Activated CD8-positive, alpha-beta memory T cell treated with anti-CD3 and anti-CD28 coated beads for 1 hour (primary cell): ENCODE measurements at places on chromosomes 3 and 15.

DNA sequence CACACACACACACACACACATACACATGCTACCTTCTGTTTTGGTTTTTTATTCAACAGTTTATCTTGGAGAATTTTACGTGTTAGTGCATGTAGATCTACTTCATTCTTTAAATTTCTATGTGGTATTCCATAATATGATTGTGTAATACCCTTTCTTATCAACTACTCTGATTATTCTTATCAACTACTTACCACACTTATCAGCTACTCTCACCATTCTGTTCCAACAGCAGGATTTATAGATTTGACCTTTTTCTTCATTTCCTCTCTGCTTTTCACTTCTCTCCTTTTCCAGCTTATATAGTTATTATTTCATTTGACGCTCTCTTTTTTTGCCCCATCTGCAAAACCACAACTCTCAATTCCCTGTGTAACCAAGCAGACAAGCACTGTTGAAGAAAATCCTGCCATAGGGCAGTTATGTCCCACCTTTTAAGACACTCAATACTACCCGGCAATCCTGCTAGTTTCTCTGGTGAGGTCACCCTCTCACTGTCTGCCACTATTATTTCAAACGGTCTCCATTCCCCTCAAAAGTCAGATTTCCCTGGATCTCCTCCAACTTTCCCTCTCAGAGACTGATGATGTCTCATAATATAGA lies 56.9 kb upstream of the SATB1 start:
- no peak for DNase-seq

DNA sequence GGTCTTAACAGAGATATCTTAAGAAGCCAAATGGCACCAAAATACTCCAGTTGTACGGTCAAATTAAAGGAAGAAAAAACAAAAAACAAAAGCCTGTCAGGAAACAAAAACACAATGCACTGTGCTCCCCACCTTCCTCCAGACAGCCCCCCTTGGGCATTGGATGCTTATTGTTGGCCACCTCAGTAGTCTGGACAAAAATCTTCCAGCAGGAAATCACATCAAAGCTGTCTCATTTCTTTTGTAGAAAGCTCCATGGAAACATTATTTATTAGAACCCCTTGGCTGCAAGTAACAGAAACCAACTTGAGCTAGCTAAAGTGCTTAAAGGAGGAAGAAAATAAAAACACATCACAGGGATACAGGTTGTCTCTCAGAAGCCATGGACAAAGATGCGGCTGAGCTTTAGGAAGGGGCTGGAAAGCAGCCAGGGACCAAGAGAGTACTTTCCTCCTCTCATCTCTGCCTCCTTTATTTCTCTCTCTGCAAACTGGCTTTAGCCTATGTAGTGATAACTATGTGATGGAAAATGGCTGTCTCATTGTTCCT lies 651.5 kb upstream of the ADAMTS9 start:
- DNase-seq: no peak

- no peak for DNase-seq
These were observed 33.7 kb downstream of the RORA start for GRCh38 chr15:61195116-61196002.

DNA sequence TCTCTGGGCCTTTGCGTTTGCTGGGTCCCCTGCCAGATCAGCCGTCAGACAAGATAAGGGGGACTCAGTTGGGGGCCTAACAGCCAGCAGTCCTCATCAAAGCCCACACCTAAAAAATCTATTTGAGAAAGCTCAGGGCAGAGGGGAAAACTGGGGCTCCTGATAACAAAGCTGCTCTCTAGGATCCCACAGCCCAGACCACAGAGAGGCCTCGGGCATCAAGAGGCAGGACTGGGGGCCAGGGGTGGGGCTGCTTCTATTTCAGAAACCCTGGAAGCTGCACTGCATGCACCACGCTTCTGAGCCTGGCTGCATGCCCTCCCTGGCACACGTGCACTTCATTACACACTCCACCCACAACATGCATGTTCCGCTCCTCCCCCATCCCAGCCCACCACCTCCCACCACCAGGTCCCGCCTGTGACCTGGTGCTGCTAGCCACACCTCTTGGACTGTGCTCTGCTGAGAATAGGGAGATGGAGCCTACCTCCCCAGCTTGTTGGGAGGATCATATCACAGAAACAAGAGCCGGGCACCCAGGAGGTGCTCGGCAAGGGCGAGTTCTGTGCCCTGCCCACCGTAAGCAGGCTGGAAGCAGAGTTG lies 26.6 kb downstream of the FBLN2 start:
- no peak for DNase-seq
